Activated CD4-positive, alpha-beta T cell treated with anti-CD3 and anti-CD28 coated beads for 36 hours (primary cell): ENCODE measurements at places on chromosomes 16 and 17. TPM values are rescaled to one million over a fixed set of nuclear protein-coding genes. Genes with fewer than 3 reads are reported as not detected.

Gene ATP5PD
- 237 TPM for total RNA-seq

Gene TNFRSF13B
- total RNA-seq: not detected

Gene PRKCB
- 83.8 TPM for total RNA-seq

Gene FGF11
- 6.9 TPM for total RNA-seq

Gene ACSM2A
- total RNA-seq: not detected

Gene MT1B
- not detected for total RNA-seq
